ENCODE measurements at places on chromosomes 11 and 22.

DNA sequence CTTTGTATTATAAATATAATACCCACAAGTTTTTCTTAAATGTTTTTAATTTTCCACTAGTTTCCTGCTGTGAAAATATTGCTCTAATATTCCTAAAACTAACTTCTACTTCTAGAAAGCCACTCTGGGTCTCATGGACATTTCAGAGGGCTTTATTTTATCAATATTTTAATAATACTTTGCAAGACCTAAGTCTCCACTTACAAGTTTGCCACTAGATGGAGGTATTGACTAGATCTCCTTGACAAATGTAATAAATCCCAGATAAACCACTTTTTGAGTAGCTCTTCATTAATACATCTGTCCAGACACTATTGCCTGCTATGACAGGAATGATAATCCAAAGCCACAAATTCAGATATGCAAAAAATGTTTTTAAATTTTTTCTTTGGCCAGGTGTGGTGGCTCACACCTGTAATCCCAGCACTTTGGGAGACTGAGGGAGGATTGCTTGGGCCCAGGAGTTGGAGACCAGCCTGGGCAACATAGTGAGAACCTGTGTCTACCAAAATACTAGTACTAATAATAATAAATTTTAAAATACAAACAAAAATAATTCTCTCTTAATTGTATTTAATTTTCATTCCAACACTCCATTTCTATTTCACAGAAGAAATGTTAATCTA is 3.5 kb upstream of the ACAT1 start:
- DNase-seq: no peak

GRCh38 chr11:58199271-58199670 is 4.7 kb downstream of the OR1S2 start:
- DNase-seq: no peak

- DNase-seq: peak; percentile 80
These were observed at the start of gene HIRA for GRCh38 chr22:19431649-19432132. HIRA (minus strand) TSS chr22:19431733; CDS start chr22:19431476, 257 bp downstream.

GRCh38 chr11:86148345-86148747 is 79.5 kb upstream of the PICALM start:
- no peak for DNase-seq

DNA sequence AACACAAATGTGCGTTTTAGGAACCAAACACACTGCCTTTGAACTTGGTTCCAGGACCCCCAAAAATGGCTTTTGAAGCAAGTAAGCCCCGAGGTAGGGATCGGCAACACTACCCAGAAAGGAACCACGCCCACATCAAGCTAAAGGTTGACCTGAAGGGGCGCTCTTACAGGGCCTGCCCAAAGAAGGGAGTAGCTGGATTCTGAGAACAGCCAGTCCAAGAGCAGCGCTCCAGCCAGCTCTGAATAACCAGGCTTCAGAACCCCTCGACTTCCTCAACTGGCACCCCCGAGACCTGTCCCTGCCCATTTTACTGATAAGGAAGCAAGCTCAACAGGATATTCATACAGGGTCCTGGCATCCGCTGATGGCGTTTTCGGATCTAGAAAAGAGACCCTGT is 18.9 kb upstream of the MOB2 start:
- DNase-seq: no peak

DNA sequence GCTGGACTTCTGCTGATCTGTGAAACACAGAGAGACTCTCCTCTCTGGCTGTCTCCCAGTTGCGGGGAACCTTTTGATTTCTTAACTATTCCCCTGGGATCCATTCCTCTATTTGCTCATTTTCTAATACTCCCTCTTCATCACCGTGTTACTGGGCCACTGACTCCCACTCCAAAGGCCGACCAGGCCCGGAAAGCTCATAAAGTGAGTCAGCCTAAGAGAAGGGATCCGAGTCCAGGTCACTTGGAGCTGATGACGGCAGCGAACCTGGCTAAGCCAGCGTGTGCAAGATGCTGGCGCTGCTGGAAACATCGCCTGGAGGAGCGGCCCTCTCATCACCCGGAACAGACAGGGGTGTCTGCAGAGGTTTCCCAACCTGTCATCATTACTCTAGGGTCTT is 112.8 kb downstream of the FBXO7 start:
- DNase-seq: no peak

DNA sequence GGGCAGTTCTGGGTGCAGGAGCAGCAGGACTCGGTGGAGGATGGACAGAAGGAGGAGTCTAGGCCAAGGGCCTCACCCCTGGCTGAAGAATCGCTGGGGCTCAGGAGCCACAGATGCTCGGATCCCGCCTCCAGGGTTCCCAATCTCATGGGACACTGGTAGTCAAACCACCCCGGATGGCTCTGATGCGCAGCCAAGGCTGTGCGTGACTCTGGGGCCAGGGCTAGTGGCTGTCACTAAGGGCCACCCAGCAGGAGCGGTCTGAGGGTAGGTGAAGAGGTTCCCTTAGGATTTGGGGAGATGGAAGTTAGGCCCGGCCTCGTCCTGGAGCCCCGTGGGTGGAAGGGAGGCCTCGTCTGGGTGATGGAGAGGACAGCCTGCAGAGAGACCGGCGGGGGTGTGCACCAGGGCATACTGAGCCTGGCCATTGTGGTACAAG is 300.6 kb downstream of the TBC1D22A start:
- no peak for DNase-seq
